Articular chondrocyte of knee joint (primary cell): ENCODE measurements at places on chromosomes 11 and 22. TPM values are rescaled to one million over a fixed set of nuclear protein-coding genes. Genes with fewer than 3 reads are reported as not detected.

PKNOX2 gene
- total RNA-seq: 4.4 and 4.6 TPM in 2 replicates

CST6 gene
- 3.0 and 7.6 TPM in 2 replicates for total RNA-seq

SLC22A12 gene
- total RNA-seq: not detected in 2 replicates

KREMEN1 gene
- 8.6 and 11.8 TPM in 2 replicates for total RNA-seq

SYT9 gene
- not detected in 2 replicates for total RNA-seq

OR8D1 gene
- not detected in 2 replicates for total RNA-seq

DEPDC7 gene
- total RNA-seq: 15.5 and 20.8 TPM in 2 replicates

EXPH5 gene
- 2.7 and 10.8 TPM in 2 replicates for total RNA-seq

OSBP2 gene
- 1.2 and 1.4 TPM in 2 replicates for total RNA-seq

CRYBB2 gene
- total RNA-seq: not detected in 2 replicates

TPBGL gene
- 0.11 TPM in 1 of 2 replicates, not detected in the other for total RNA-seq

OR52I2 gene
- total RNA-seq: not detected in 2 replicates

PRRG4 gene
- total RNA-seq: under 0.01 and 0.22 TPM in 2 replicates

FERMT3 gene
- total RNA-seq: 1.0 and 1.2 TPM in 2 replicates

IL18BP gene
- 2.8 and 5.6 TPM in 2 replicates for total RNA-seq

RTN4RL2 gene
- total RNA-seq: 0.39 TPM in 1 of 2 replicates, not detected in the other

GUCY1A2 gene
- total RNA-seq: 0.91 and 4.6 TPM in 2 replicates

ADM2 gene
- 3.0 and 4.4 TPM in 2 replicates for total RNA-seq

INS gene
- total RNA-seq: not detected in 2 replicates

RCOR2 gene
- 0.65 and 0.97 TPM in 2 replicates for total RNA-seq

DSCAML1 gene
- not detected in 2 replicates for total RNA-seq

RIMBP3C gene
- under 0.01 and 0.32 TPM in 2 replicates for total RNA-seq

ANO1 gene
- total RNA-seq: 0.26 and 0.43 TPM in 2 replicates

POU2AF1 gene
- total RNA-seq: not detected in 2 replicates

EFCAB6 gene
- 5.9 and 8.2 TPM in 2 replicates for total RNA-seq

TRIM51 gene
- total RNA-seq: not detected in 2 replicates

PTGDR2 gene
- total RNA-seq: under 0.01 and 0.11 TPM in 2 replicates

SOX10 gene
- total RNA-seq: not detected in 2 replicates

HBE1 gene
- total RNA-seq: not detected in 2 replicates

MCAM gene
- total RNA-seq: 24.2 and 44.5 TPM in 2 replicates

GVQW3 gene
- total RNA-seq: 2.9 and 3.3 TPM in 2 replicates

LARGE2 gene
- not detected in 2 replicates for total RNA-seq

OTUB1 gene
- total RNA-seq: 32.6 and 36.7 TPM in 2 replicates

YAP1 gene
- 171 and 172 TPM in 2 replicates for total RNA-seq

C11orf91 gene
- total RNA-seq: not detected in 2 replicates

CARD16 gene
- 0.39 and 0.76 TPM in 2 replicates for total RNA-seq

MAPK11 gene
- 5.2 and 5.3 TPM in 2 replicates for total RNA-seq

UBQLNL gene
- total RNA-seq: 0.39 and 0.65 TPM in 2 replicates

NAA40 gene
- total RNA-seq: 12.2 and 14.5 TPM in 2 replicates

OTOG gene
- total RNA-seq: not detected in 2 replicates

HBG2 gene
- total RNA-seq: not detected in 2 replicates

LIF gene
- 1.0 and 7.9 TPM in 2 replicates for total RNA-seq

SLC22A8 gene
- not detected in 2 replicates for total RNA-seq
